ENCODE measurements at places on chromosomes 7 and 10.

DNA sequence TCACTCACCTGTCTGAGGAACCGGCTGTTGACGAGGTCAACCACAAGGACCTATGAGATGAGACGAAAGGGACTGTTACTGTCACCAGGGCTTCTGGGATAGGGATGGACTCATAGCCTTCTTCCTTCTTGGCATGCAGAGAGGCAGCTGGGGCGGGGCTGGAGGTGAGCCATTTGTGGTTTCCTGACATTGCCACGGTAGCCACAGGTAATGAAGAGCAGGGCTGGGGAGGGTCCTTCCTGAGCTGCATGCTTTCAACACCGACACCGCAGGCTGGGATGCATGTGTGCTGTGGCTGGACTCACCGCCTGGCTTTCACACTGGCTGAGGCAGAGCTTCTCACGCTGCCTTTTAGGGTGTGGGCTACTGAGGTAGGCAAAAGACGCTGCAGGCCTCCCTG, 46.4 kb upstream of the MKRN1 start:
- DNase-seq, result no peak

GRCh38 chr7:44195889-44196288, 4.9 kb upstream of the YKT6 start:
- DNase-seq, result no peak

- no peak for DNase-seq
Measured at GRCh38 chr10:37643187-37643586, 214.2 kb downstream of the ZNF248 start.

DNA sequence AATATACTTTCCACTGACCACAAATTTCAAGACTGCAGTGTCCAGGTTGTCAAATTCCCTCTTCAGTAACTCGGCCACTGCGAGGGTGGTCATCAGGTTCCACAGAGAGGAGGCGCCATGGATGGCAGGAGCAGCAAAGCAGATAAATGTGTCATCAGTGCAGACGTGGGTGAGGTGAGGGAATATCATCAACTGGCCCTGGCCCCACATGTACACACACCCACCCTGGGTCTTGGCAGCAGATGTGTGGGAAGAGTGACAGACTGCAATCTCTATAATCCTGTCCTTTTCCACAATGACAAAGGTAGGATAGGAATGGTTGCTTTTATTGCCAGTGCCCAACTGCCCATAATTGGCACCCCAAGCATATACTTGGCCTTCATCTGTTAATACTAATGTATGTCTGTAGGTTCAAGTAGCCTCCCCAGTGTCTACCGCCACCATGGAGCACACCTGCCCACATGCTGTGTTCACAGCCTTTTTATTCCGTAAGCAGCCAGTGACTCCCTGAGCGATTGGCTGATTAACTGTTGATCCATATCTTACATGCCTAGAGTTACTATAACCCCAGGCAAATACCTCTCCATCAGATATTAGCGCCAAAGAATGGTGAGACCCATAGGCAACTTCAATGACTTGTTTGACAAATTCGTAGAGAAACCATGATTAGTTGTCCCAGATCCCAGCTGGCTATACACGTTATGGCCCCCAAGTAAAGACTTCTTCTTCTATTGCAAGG, 16.3 kb upstream of the LIPM start:
- DNase-seq, result no peak

DNA sequence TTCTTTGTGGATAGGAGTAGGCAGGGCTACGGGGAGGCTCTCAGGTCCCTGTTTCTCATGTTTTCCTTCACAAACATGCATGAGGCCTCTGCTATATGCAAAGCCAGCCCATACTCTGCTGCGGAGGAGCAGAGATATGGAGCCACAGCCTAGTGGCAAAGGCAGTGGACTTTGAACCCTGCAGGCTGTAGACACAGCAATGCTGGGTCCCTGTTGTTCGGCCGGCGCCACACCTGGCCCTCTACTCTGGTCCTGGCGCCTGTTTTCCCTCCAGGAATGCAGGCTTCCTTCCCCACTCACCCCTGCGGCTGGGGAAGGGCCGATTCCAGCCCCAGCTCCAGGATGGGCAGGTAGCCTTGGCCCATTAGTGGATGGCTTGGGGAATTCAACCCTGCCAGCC, 11.5 kb downstream of the CLRN3 start:
- no peak for DNase-seq

- no peak for DNase-seq
Measured at GRCh38 chr10:48770561-48771089, 86.0 kb downstream of the WDFY4 start.

GRCh38 chr10:48939790-48940325, at the start of gene LRRC18:
LRRC18 (minus strand) TSS chr10:48939840; CDS start chr10:48914155, 25,685 bp downstream.
- DNase-seq, result no peak

GRCh38 chr7:103810112-103810744, 179.2 kb downstream of the RELN start:
- no peak for DNase-seq

- DNase-seq, result no peak
Measured at GRCh38 chr7:45506059-45506458, 68.1 kb upstream of the ADCY1 start.

GRCh38 chr7:17689361-17689902, 250.9 kb downstream of the SNX13 start:
- DNase-seq, result no peak

DNA sequence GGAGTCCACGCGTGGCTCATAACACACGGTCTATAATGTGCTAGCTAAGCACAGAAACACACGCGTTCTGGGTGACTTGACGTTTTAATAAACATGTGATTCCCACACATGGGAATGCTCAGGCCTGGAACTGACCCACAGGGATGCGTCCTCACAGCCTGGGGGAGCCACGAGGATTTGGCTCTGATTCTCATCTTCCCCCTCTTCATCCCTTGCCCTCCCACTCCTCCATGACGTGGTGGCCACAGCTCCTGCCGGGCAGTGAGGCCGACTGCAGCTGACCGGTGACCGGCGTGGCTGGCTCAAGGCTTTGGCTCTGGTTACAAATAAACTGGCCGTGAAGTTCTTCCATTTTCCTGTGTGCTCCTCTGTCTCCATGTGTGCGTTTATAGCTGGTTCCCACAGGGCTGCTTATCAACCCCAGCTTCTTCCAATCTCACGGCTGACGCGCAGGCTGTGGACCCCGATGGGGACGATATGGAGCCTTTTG, 40.9 kb upstream of the KLF6 start:
- DNase-seq, result no peak

GRCh38 chr10:54402576-54402975, 398.5 kb downstream of the PCDH15 start:
- no peak for DNase-seq

DNA sequence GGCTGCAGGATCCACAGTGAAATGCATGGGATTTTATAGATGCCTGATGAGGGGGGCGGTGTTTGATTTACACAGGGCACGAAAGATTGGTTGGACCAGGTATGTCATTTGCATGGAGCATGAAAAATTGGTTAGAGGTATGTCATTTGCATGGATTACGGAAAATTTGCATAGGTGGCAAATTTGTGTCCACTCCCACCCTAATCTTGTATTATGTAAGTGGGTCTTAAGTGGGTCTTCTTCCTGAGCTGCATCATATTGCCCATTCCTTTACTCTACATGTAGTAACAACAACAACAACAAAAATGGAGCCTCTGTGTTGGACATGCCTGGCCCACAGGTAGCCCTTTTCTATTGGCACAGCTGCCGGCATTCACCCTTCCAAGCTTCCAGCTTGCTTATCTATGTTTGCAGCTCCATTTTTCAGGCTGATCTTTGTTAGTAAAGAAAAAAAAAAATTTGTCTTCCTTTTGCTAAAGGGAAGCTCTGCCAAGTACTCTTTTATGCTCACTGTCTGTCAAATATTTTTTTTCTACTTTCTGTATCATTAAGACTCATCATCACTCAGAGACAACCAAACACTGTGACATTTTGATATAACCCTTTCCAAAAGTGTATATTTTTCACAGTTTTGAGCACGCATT, 10.3 kb upstream of the ZNF273 start:
- DNase-seq, result no peak

GRCh38 chr7:15862781-15863165, 176.3 kb upstream of the MEOX2 start:
- no peak for DNase-seq

- DNase-seq, result no peak
Measured at GRCh38 chr7:117324960-117325359, 2.1 kb upstream of the WNT2 start.

GRCh38 chr10:8534096-8534495, 479.6 kb downstream of the GATA3 start:
- DNase-seq, result no peak

DNA sequence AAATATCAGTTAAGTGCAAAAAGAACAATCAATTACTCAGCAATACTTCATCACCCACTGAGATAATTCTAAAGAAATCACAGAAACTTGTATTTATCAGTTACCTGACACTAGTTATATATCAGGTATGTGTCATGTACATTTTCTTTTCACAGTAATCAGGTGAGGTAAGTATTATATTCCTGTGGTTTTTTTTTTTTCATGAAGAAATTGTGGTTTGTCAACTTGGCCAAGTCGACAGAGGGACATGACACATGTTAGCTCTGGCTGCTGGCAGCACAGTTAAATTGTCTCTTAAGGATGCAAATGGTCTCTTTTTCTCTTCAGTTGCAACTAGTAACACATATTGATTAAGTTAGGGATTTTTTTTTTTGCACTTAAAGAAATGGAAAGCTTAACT, 13.7 kb upstream of the GPR141 start:
- no peak for DNase-seq

- no peak for DNase-seq
Measured at GRCh38 chr7:31705377-31705776, 18.4 kb downstream of the PPP1R17 start.

- DNase-seq, result no peak
Measured at GRCh38 chr10:110843796-110844616, 27.7 kb upstream of the PDCD4 start.

DNA sequence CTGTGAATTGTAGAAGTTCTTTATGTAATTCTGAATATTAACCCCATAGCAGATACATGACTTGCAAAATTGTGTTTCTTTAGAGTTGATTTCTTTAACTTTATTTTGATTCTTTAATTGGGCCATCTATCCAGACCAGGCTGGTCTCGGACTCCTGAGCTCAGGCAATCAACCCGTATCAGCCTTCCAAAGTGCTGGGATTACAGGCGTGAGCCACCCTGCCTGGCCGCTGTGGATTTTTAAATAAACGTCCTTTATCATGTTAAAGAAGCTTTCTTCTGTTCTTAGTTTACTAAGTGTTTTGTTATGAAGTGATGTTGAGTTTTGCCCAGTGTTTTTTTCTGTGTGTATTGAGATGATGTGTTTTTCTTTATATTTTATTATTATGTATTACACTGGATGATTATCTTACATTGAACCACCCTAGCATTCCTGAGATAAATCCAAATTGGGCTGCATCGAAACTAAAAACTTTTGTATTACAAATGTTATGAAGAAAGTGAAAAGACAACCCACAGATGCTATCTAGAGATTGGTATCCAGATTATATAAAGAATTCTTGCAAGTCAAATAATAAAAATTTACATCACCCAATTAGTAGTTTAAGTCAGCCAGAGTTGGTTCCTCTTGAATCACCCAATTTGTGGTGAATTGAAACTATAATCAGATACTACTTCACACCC, 118.1 kb downstream of the TPST1 start:
- no peak for DNase-seq

- no peak for DNase-seq
Measured at GRCh38 chr10:71126432-71126831, 85.9 kb upstream of the UNC5B start.

DNA sequence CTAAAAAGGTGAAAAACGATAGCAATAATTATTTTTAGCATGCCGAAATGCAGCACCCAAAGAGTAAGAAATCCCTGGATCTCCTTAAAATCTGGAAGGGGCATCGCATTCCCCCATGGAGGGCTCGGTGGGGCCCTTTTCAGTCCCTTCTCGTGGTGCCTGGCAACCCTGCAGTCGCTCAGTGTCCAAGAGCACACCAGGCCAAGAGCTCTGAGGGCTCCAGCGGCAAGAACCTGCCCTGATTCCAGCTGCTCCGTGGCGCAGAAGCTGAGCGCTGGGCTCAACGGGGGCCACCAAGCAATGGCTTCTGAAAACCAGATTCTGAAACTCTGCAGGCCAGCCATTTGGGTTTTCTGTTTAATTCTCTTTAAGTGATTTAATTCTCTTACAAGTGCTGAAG, 131.2 kb downstream of the PRKAG2 start:
- no peak for DNase-seq

GRCh38 chr7:121235201-121235600, 93.6 kb upstream of the WNT16 start:
- DNase-seq, result no peak

GRCh38 chr10:97174276-97174775, 11.4 kb downstream of the SLIT1 start:
- no peak for DNase-seq

- no peak for DNase-seq
Measured at GRCh38 chr7:158193446-158193845, 394.2 kb downstream of the PTPRN2 start.

DNA sequence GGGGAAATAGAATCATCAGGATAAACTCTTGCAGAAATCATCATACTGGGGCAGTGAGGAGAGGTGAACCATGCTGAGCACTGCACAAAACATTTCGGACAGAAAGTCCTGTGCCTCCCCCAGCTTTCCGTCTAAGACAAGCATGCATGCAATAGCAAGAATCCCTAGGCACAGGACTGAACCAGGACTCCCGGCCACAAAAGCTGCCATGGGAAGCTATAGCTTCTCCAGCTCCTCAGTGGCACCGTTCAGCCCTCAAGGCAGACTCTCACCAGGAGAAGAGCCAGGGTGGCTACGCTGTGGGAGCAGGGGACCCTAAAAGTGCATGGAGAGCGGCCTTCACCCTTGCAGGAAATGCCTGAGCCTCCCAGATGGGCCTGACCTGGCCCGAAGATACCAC, 70.8 kb downstream of the ASB13 start:
- no peak for DNase-seq

GRCh38 chr10:98511876-98512275, 65.1 kb upstream of the HPS1 start:
- DNase-seq, result no peak

GRCh38 chr7:16356301-16356958, 64.9 kb downstream of the CRPPA start:
- no peak for DNase-seq

DNA sequence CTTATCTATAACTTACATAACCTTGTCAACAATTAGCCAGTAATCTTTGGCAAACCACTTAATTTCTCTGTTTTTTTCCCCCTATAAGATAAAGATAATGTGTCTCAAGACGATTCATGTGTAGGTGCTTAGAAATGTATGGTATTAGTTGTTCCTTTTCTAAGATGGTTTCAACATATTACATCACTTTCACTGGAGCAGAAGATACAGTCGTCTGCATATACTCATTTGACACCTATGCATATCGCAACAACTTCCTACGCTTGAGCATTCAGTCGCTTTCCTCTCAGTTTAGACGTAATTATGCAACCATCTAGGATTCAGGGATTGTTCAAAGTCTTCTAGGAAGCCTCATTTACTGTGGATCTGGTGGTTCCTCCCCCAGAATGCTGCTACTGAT, 396.7 kb downstream of the PHTF2 start:
- no peak for DNase-seq

- no peak for DNase-seq
Measured at GRCh38 chr7:117715784-117716445, 157.3 kb downstream of the CTTNBP2 start.
